ENCODE measurements at places on chromosomes 16 and 17.

- DNase-seq = no peak
Measured at GRCh38 chr17:36525888-36526287, 8.8 kb downstream of the MYO19 start.

DNA sequence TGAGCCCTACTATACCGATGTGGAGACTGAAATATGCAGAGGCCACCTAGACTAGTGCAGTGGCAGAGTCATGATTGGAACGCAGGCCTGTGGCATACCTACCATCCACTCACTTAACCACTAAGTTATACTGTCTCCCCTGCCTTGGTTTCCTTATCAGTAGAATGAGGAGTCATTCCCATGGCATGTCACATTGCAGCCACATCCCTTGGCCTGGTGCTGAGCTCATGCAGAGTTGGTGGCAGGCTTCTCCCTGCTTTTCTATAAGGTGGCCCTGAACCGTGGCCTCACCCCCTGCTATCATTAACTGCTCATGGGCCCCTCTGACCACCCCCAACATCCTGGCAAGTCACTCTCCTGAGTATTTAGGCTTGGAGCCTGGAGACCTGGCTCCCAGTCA lies 212.5 kb downstream of the KATNIP start:
- DNase-seq = no peak

GRCh38 chr16:66036793-66037715 lies 329.4 kb upstream of the CDH5 start:
- DNase-seq = no peak

DNA sequence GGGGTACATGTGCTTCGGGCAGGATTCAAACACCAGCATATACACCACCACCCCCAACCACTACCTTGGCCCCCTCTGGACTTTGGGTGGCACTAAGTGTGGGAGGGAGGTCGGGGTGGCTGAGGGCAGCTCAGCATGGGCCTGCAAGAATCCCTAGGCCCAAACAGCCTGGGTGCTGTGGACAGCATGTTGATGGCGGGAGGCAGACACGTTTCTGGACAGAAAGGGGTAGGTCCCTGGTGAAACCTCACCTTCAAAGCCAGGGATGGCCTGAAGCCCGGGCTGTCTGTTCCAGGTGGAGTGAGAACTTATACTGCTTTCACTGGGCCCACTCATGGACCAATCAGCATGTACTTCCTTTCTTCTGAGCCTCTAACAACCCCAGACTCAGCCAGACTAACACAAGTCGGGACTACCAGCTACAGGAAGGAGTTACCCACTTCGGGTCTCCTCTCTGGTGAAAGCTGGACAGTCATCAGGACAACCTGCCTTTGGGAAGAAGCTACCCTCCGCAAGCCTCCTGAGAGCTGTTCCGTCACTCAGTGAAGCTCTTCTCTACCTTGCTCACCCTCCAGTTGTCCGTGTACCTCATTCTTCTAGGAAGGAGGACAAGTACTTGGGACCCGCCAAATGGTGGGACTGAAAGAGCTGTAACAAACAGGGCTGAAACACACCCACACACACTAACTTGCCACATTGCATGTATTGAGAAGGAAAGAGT lies 203.0 kb downstream of the CPPED1 start:
- no peak for DNase-seq
